ENCODE measurements at places on chromosomes 5 and 9.

DNA sequence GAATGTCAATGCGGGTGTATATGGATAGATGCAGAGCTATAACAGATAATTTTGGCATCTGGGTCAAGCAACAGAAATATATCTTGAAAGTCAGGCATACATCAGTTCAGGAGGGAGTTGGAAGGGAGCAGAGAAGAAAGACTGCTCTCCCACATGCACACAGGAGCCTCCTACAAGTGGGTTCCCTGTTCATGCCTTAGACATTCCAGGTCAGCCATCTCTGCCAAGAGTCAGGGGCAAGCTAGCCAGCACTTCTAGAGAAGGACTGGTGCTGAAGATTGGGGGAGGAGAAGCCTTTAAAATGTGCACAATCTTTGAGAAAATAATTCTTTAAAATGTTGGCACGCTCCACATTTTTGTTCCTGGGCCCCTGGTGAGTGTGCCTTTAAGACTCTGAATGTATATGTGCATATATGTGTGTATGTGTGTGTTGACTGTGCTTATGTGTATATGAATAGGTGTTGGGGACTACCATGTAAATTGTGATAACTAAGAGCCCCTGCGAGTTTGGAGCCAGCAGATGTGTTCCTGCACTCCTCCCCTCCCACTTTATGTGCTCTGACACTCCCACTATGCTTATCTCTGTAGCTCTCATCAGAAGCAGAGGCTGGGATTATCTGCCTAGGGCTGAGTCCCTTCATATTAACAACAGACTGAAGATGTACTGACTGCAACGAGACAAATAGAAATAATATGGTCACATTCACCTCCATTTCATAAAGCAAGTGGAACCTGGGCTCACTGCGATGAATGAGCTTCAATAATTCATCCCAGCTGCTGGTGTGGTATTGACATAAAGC, 21.5 kb upstream of the DELE1 start:
- DNase-seq, result no peak

DNA sequence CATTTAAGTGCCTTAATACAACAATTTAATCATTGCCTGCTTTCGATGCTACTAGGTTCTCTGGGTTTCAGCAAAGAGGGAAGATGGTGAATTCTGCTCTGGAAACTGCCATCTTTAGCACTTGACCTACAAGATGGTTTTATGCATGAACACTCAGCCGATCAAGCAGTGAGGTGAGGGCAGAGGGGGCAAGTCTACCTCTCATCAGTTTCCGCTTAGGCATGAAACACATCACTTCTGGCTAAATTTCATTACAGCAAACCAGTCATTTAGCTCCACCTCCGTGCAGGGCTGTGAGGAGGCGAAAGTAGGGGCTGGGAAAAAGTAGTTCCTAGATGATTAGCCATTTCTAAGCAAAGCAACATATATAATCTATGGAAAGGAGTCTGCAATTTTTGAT, 1018.0 kb downstream of the CDH18 start:
- DNase-seq, result no peak

GRCh38 chr9:91681461-91682305, 258.1 kb upstream of the NFIL3 start:
- DNase-seq, result peak; percentile 69

GRCh38 chr9:5561828-5562488, 51.6 kb downstream of the PDCD1LG2 start:
- no peak for DNase-seq

GRCh38 chr5:97142521-97143254, at the start of gene LIX1:
TSS of gene LIX1 (minus strand) at chr5:97142611. CDS start at chr5:97142576, 35 bp downstream.
- DNase-seq, result peak; percentile 55

- DNase-seq, result peak; percentile 52
Observed at GRCh38 chr5:14258840-14259239, 115.7 kb downstream of the TRIO start.

- no peak for DNase-seq
Observed at GRCh38 chr9:112861155-112861554, 29.5 kb downstream of the SLC46A2 start.

- no peak for DNase-seq
Observed at GRCh38 chr5:110027527-110028322, 338.0 kb downstream of the MAN2A1 start.

DNA sequence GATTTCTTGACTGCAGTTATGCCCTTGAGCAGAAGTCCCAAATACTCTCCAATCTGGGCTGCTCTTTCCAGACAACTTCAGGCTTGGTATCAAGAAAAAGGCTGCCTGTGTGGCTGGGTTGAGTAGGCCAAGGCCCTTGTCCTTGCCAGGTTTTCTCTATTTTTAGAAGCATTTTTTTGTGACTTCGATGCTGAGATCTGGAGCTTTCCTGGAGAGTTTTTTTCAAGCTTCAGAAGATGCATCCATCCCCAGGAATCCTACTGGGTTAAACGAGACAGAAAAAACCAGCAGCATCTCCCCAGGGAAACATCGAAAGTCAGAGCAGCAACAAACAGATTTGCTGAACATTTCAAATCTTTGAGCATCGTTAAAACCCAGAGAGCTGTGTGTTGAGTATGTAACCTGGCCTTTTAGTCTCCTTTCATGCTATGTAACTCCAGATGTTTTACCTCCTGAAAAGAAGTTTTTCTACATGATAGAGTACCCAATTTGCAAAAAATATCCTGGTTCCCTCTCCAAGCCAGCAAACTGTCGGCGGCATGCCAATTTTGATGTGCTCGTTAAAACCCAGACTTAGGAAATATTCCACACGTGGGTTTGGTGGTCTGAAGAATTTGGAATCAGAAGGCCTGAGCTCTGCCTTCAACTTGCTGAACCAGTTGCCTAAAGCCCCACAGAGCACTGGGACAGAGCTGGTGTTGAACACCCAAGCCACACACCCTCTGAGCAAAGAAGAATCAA, 98.1 kb upstream of the ALDH1B1 start:
- no peak for DNase-seq

GRCh38 chr5:174606646-174607045, 117.7 kb upstream of the MSX2 start:
- DNase-seq, result no peak

DNA sequence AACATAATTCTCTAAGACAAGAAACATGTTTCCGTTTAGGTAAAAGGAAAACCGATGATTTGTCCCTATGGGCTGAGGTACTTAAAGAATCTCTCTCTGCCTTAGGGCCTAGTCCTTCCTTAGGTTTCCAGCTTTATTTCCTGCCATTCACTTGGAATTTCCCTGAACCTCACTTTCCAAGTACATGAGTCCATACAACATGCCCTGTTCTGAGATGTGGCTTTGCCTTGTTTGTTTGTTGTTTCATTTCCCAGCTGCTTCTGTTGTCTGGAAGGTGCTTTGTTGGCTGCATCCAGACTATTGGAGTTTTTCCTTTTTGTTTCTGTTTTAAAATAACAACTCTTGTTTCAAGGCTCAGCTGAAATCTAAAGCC, 95.2 kb downstream of the ALDH1A1 start:
- no peak for DNase-seq

DNA sequence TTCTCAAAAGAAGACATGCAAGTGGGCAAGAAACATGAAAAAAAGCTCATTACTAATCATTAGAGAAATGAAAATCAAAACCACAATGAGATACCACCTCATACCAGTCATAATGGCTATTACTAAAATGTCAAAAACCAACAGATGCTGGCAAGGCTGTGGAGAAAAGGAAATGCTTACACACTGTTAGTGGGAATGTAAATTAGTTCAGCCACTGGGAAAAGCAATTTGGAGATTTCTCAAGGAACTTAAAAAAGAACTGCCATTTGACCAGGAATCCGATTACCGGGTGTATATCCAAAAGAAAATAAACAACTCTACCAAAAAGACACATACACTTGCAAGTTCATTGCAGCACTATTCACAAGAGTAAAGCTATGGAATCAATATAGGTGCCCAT, 595.4 kb upstream of the RIOK2 start:
- peak; percentile 42 for DNase-seq

GRCh38 chr9:38687389-38687842, 32.5 kb downstream of the FAM240B start:
- peak; percentile 39 for DNase-seq

GRCh38 chr5:1912951-1913565, 30.3 kb upstream of the IRX4 start:
- DNase-seq, result no peak

- DNase-seq, result no peak
Observed at GRCh38 chr9:112132356-112132755, 42.7 kb downstream of the SUSD1 start.

DNA sequence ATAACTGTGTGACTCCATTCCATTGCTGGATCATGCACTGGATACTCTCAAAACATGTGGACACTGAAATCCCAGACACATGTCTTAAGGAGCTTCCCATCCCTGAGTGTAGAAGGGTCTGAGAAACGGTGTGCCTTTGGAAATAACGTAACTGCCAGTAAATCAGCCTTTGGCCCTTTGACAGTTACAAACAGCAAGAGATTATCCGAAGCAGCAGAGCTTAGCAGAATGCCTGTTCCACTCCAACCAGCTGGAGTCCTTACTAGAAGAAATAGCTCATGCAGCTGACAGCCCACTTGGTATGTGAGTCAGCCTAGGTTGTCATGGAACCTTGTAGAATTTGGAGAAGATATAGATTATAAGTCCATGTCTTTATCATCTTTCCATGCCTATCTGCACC, 7.0 kb downstream of the TMEM252 start:
- DNase-seq, result no peak

DNA sequence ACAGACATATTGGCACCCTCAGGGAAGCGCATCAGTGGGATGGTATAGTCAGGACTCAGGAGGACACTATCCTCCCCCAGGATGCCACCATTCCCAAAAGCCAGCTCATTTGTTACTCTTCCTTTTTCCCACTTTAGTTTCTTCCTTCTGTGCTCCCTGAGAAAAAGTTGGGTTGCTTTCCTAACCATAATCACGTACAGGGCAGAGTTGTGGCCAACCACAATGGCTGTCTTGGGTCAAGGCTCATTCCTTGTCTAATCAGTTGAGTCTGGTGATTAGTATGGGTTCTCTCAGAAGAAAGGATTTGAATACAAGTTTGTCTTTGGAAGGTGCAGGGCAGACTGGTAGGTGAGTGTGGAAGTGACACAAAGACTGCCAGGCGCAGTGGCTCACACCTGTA, 26.6 kb upstream of the ATP6V1G1 start:
- peak; percentile 6 for DNase-seq

GRCh38 chr9:21294364-21294774, 10.7 kb downstream of the IFNA5 start:
- peak; percentile 46 for DNase-seq

GRCh38 chr5:62886603-62887315, 308.1 kb downstream of the LRRC70 start:
- DNase-seq, result peak; percentile 18

DNA sequence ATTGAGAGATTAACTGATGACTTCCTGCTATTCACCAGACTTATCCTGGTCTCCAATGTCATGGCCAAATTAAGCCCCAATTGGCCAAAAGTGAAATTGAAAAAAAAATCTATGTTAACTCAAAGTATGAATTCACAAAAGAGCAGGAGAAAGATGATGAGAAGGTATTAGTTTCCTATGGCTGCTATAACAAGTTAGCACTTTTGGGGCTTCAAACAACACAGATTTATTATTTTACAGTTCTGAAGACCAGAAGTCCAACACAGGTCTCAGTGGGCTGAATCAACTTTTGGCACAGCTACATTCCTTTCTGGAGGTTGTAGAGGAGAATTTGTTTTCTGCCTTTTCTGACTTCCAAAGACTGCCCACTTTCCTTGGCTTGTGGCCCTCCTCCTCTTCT, 78.6 kb upstream of the TLE1 start:
- no peak for DNase-seq

DNA sequence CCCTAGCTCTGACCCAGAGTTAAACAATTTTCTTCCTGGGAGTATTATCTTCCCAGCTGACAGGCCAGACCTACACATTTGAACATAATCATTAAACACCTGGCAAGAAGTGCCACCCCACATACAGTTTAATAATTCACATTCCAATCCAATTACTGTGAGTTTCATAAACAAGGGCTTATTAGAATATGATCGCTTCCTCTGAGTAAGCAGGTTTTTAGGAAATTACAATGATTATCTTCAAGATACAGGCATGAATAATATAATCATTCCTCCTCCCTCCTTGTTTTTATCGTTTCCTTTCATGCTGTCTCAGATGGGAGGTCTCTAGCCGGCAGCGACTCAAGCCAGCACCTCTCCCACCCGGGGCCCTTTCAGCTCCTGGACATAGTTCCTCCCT, 15.8 kb upstream of the KIF4B start:
- DNase-seq, result no peak

- DNase-seq, result no peak
Observed at GRCh38 chr5:149358294-149358651, 427 bp downstream of the PCYOX1L start.

GRCh38 chr9:87076825-87077224, 129.5 kb upstream of the GAS1 start:
- DNase-seq, result no peak

DNA sequence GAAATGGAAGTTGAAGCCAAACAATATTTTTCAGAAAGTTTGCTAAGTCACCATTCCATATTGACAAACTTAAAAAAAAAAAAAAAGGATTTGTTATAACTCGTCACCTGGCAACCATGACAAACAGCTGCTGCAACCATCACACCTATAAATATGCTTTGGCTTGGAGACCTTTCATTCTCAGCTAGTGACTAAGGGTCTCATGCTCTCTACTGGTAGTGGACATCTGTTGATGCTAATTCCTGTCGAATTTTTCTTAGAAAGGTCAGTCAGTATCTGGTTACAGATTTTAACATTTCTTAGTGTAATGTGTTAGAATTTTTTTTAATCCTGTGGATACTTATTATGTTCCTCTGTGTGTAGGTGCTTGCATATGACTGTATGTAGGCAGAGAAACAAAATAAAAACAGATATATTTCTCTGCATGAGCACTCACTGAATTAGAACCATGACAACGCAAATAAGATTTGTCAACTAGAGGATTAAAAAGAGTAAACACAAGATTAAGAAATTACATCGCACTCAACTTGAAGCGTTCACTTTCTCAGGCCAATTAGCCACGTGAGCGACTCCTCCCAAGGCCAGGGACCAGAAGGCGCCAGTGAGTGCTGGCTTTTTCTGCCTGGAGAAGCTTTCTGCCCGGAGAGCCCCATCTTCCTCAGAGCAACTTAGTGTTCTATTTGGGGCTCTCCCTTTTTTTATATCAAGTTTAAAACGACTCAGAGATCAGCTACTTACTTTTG, 27.0 kb upstream of the ZNF622 start:
- DNase-seq, result peak; percentile 35

GRCh38 chr5:2441495-2442180, 309.8 kb downstream of the IRX2 start:
- no peak for DNase-seq

GRCh38 chr5:143432658-143433239, 29.3 kb upstream of the NR3C1 start:
- DNase-seq, result no peak

GRCh38 chr9:134388289-134388808, 62.1 kb downstream of the RXRA start:
- DNase-seq, result no peak

DNA sequence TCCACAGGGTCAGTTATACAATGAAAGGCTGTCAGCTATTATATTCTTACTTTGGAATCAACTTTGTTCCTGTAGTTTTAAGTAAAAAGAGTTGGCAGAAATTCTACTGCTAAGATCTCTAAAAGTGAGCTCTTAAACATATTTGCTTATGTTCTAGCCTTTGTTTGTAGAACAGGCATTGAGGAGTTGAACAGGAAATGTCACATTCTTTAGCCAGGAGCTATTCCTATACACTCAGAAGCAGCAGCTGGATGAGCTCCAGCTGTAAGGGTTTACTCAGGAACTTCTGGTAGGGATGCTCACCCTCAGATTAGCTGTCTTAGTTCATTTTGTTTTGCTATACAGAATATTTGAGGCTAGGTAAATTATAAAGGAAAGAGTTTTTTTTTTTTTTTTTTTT, 22.4 kb upstream of the SPINK14 start:
- peak; percentile 59 for DNase-seq

GRCh38 chr5:109718632-109719031, 28.9 kb downstream of the MAN2A1 start:
- DNase-seq, result no peak

Measured in astrocyte of the spinal cord (primary cell).